Ecto neural progenitor cell (in vitro differentiated cells): ENCODE measurements at places on chromosomes 4 and X.

GRCh38 chr4:175280153-175280552 is 362.0 kb downstream of the ADAM29 start:
- DNase-seq = no peak

- DNase-seq = no peak
These were observed 1651.9 kb downstream of the C4orf33 start for GRCh38 chr4:130747842-130748241.

GRCh38 chrX:10015723-10016518 is 48.8 kb downstream of the CLDN34 start:
- DNase-seq = peak; percentile 60

DNA sequence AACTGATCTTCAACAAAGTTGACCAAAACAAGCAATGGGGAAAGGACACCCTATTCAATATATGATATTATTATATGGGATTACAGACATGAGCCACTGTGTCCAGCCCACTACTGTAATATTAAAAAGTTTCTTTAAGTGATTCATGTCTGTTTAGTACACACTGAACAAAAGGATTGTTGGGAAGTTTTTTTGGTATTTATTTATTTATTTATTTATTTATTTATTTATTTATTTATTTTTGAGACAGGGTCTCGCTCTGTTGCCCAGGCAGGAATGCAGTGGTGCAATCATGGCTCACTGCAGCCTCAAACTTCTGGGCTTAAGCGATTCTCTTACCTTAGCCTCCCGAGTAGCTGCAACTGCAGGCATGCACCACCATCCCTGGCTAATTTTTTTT is 58.4 kb upstream of the PGAM4 start:
- DNase-seq = no peak
